KG1 (cell line): ENCODE measurements at places on chromosomes 11 and 22.
A peak's percentile ranks its signal among the peaks of the same experiment; 100 is the strongest.

DNA sequence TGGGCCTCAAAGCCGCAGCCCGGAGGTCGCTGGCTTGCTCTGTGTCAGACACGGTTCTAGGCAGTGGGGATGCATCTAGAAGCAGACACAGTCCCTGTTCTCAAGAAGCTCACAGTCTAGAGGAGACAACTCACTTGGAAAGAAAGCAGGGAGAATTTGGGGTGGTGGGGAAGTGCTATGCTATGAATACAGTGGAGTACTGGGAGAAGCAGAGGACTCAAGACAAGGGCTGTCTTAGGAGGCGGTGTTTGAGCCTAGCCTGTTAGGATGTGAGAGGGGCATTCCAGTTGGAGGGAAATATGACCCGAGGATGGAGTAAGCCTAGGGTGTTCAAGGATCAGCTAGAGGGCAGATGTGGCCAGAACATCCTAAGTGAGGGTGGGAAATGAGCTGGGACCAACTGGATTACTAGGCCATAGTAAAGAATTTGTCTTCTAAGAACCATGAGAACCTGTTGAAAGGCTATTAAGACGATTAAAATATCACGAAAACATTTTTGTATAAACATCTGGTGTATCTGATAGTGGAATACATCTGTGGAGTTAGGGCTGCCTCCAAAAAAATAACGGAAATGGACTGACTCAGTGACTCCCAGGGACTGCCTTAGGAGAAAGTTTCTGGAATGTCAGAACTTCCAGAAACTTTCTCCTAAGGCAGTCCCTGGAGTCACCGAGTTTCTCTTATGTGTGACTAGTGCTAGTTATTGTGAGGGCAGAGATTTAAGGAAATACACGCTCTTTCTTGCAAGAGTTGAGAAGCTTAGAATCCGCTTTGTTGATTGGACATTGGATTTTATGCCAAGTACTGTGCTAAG, 1.1 kb upstream of the PITPNB start:
- DNase-seq: peak; percentile 40

- no peak for DNase-seq
These were observed 1339.2 kb upstream of the TENM4 start for GRCh38 chr11:80779905-80780605.

DNA sequence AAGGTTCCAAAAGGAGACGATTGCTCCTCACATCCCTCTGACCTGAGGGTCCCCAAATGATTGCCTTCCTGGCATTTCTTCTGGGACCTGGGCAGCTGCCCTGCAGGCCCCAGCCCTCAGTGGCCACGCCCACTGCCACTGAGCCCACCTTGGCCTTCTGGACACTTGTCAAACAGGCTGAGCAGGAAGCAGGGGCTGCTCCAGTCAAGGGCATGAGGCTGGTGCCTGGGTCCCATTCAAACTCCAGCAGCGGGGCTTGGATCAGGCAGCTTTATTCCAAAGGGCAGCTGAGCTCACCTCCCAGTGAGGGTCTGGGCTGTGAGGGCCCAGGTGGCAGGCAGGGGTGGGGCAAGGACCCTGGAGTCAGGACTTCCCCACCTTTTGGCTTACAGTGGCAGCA, 13.6 kb downstream of the KCTD17 start:
- DNase-seq: no peak

DNA sequence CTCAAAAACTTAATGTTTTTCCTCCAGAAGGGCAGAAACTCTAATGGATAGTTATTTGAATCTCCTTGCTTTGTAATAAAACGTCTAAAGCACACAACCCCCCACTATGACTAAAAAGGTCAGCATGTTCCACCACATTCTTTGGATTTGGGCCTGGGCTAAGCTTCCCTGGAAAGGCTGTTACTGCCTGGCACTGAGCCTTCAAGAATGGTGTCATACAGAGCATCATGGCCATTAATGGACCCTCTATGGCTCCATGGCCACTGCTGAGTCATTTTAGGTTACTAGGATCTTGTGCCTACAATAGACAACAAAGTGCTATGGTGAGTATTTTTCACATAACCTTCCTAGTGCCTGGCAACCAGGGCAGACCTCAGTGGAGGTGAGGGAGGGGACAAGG, 242.6 kb upstream of the FAT3 start:
- DNase-seq: no peak

- DNase-seq: no peak
These were observed 132.2 kb upstream of the NECTIN1 start for GRCh38 chr11:119861160-119861559.

GRCh38 chr11:72040491-72041363, 39.6 kb downstream of the NUMA1 start:
- DNase-seq: peak; percentile 92

- DNase-seq: no peak
These were observed 90.1 kb downstream of the KIF18A start for GRCh38 chr11:28017816-28018215.

- DNase-seq: no peak
These were observed 597.4 kb upstream of the CCDC179 start for GRCh38 chr11:23457641-23458040.
